ENCODE measurements at places on chromosomes 12 and 14.

- DNase-seq: no peak
Observed at GRCh38 chr14:23097786-23098185, 2.5 kb downstream of the C14orf119 start.

DNA sequence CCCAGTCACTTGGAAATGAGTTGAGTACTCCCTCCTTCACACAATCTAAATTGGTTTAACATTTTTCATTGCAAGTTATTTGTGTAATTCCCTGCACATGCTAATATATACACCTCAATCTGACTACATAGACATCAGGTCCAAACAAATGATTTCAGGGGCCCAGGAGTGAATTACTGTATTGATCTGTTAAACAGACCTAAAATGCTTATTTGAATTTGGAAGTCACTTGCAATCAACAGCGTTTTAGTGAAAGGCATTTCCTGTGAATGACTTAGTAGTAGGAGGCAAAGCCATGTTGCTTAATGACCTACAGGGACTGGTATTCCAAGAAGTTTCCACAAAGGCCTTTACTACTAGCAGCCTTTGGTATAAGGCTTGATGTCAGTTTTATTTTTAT is 22.6 kb upstream of the SLC15A5 start:
- DNase-seq: no peak

GRCh38 chr12:52552055-52552454 is 890 bp downstream of the KRT71 start:
- no peak for DNase-seq

DNA sequence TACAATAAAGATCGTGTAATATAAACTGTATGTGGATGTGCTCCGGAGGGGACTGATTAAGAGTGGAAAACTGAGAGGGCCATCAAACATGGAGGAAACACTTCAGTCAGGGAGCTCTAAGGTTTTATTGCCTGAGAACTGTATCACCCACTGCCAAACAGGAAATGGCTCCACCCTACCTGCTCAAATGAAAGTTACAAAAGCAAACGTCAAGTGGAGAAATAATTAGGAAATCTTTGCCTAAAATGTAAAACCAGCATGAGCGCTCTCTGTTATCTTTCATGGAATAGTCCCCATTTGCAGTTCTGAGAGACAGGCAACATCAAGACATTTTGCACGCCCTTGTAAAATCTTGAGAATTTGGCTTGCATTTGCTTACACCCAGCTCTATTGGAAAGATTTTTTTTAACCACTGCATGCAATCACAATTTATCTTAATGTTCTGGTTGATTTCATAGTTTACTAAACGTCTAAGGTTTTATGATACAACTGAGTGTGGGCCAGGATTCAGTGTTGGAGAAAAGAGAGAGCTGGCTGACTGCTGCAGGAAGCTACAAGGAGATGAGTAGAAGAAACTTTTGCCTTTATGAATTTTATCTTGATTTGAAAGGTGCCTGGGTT is 344.0 kb upstream of the PRICKLE1 start:
- DNase-seq: no peak

GRCh38 chr12:109642506-109643132 is 69.0 kb downstream of the MVK start:
- DNase-seq: no peak

DNA sequence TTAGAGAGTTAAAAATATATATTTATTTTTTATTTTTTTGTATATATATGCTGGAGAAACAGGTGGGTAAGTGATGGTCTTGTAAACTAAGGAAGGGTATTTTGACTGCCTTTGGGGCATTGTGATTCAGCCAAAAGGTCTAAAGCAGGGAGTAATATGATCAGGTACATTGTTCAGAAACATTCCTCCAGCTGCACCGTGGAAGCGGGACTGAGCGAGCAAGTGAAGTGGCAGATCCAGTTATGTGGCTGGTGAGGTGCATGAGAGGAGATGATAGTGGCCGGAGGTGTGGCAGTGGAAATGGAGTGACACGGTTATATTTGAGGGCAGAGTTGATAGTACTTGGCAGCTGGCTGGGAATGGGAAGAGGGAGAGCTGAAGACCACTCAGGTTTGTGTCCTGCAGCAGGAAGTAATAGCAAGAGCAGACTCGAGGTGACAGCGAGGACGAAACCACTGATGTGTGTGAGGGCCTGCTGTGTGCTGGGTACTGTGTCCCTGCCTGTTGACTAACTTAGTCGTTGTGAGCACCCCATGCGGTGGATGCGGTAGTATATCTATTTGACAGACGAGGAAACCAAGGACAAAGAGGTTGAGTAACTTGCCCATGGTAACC is 39.2 kb downstream of the EID3 start:
- no peak for DNase-seq

DNA sequence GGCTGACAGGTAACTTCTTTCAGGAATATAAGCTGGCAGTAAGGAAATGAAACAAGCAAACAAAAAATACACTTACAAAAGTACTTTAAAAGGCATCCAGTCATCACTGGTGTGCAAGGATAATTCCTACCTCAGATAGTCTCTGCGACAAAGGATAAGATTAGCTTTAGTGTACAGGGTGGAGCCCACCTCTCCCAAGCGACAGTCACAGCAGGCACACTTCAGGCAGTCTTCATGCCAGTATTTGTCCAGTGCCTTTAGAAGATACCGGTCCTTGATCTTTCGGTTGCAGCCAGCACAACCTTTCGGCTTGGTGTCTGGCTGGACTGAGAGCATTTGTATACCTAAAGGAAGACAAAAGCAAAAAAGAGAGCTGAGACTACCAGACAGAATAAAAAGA is 5.4 kb downstream of the LMO3 start:
- no peak for DNase-seq

DNA sequence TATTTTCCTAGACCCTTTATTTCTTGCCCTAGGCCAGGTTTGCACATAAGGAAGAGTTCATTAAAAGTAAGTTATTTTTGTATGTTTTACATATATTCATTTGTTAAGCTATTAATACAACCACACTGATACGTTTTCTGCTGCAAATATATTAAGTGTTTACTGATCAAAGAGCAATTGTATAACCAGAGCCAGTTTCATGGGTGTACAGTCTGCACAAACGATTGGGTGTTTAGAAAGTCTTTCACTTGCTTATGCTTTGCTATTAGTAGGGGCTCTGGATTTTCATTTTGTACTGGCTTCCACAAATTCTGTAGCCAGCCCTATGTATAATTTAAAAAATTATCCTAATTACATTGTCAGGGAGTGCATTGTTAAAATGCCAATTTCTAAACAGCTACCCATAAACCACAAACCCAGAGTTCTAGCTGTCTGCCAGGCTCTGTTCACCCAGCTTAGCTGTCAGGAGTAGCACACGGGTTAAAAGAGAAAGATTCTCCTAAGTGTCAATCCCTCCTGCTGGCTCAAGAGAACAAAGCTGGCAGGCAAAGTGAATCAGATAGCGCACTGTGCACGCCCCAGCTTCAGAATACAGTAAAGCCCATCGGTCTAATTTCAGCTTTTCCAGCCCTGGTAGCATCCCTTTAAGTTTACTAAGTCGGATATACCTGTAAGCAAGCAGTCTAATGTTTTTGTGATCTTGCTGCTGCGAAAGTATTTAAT is 151.0 kb upstream of the LMO3 start:
- no peak for DNase-seq

- DNase-seq: no peak
Observed at GRCh38 chr14:37114002-37114401, 58.4 kb downstream of the SLC25A21 start.

DNA sequence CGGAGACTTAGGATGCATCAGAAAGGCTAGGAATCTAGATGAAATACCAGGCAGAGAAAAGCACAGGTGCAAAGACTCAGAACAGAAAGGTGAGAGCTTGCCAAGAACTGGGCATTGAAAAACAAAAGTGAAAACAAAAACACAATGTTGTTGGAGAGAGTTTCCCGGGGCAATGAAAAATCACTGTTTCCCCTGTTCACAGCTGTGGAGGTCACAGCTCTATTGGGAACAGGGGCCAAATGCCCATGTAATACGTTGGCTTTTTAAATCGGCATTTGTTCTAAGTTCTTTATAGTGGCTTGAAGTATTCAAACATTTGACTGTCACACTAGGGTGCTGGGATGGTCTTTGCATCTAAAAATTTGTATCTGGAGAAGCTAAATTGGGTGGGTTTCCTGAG is 108.3 kb downstream of the SLC15A4 start:
- DNase-seq: no peak

DNA sequence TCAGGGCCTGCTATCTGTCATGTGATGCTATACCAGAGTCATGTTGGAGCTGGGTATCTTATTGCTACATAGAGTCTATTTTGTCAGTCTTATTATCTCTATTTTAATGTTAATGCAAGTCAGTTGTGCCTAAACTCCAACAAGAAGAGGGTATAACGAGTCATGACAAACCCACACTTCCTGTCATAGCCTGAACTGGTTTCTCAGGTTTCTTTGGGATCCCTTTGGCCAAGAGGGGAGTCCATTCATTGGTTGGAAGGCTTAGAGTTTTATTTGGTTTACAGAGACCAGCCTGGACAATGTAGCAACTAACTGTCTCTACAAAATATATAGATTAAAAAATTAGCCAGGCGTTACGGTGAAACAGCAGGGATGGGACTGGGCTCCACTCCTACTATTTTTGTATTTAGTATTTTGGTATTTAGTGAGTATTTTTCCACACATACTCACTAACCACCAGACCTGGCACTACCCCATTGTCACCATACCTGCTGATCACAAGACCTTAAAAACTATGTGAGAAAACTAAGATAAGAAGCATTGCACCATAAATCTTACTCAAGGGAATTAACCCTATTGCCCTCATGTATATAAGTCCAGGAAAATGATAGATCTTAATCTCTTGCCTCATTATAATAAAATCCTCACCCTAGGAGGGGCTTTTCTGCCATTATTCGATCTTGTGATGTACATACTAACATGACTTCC is 387.5 kb downstream of the IPO8 start:
- DNase-seq: no peak
